ENCODE measurements at places on chromosomes 4 and X. TPM values are rescaled to one million over a fixed set of nuclear protein-coding genes. Genes with fewer than 3 reads are reported as not detected.

GRCh38 chr4:25984796-25985195, 70.8 kb downstream of the SMIM20 start:
- no peak for DNase-seq

The TCEAL8 gene
- polyA plus RNA-seq, result 144 TPM

DNA sequence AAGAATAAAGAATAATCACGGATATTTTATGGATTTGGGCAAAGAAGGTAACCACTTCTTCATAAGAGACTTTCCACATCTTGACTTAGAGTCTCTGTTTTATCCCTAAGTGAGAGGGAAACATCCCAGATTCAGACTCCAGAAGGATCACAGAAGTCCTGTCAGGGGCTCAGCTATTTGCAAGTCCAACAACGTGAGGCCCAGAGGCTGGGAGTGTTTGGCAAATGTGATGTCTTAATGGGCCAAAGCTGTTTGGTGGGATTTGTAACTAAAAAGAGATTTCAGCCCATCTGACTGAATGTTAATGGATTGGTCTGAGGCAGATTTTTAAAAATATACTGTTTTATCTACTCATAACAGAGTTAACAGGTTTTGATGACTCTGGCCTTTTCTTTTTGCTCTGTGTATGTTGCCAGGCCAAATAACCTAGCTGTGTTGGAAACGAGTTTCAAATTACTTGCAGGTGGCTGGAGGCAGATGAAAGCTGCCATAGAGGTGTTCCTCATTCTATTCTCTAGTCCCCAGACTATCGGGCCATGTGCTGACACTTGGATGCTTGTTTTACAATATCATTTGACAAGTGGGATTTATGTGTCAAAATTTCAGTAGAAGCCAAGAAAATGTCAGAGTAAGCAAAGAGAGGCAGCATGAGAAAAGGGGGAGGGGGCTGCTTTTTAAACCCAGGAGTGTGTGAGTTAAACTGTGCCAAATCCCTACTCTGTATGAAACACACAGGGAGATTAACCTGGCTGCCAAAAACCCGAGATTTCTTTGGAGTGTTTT, 330.9 kb downstream of the DCHS2 start:
- no peak for DNase-seq

GRCh38 chrX:134840370-134840769, 150.4 kb upstream of the SMIM10 start:
- no peak for DNase-seq

The PABPC5 gene
- polyA plus RNA-seq, result 7.0 TPM

The PABPC1L2A gene
- not detected for polyA plus RNA-seq

GRCh38 chr4:188955066-188955465, 815.8 kb downstream of the TRIML1 start:
- no peak for DNase-seq

DNA sequence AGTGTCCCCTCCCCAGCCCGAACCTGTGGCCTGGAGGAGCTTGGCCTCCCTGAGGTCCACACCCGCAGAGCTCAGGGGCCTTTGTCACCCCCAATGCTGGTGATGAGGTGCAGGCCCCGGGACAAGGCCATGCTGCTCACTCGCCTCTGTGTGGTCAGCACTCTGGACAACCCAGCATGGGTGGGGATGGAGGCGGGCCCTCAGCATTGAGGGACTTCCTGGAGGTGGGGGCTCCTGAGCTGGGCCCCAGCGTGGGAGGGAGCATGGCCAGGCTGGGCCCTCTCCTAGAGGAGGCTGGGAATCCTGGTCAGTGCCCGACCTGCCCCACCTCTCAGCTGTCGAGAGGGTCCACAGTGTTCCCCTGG, 30.6 kb downstream of the TACC3 start:
- no peak for DNase-seq

DNA sequence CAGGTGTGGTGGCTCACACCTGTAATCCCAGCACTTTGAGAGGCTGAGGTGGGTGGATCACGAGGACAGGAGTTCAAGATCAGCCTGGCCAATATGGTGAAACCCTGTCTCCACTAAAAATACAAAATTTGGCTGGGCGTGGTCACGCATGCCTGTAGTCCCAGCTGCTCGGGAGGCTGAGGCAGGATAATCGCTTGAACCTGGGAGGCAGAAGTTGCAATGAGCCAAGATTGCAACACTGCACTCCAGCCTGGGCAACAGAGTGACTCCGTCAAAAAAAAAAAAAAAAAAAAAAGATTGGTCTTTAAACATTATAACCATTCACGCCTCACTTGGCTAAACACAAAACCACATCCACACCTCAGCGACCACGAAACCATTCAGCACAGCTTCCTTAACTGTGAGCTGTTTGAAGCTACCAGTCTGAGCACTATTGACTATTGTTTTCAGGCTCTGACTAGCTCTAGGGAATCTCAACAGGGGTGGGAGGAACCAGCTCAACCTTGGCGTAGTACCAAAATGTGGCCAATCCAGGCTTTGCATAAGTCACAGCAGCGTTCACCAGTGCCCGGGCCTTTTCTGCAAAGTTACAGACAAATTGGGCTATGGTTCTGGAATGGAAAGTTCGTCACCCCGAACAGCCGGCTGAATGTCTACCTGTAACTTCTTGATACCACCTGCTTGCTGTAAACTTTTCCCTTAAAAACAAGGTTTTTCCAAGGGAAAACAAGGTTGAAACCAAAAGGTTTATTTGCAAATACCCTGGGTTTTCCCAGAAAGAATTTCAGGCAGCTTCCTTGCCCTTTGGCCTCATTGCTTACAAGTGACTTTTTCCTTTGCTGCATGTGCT, 73.6 kb upstream of the DHX15 start:
- no peak for DNase-seq

GRCh38 chr4:84894621-84895020, 71.9 kb downstream of the WDFY3 start:
- peak; percentile 12 for DNase-seq

DNA sequence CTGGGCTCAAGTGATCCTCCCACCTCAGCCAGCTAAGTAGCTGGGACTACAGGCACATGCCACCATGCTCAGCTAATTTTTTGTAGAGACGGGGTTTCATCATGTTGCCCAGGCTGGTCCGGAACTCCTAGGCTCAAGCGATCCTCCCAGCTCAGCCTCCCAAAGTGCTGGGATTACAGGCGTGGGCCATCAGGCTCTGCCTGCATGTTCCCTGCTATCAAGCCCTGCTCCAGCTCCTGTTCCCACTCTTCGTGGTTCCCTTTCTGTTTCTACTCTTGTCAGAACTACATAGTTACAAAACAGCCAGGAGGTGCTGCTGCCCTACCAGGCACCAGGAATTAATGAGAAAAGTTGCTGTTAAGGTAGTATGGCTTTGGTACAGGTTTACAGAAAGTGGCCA, 8.7 kb downstream of the TIMP1 start:
- no peak for DNase-seq

The FATE1 gene
- not detected for polyA plus RNA-seq
